ENCODE measurements at places on chromosomes 2 and 18. TPM values are rescaled to one million over a fixed set of nuclear protein-coding genes. Genes with fewer than 3 reads are reported as not detected.
A peak's percentile ranks its signal among the peaks of the same experiment; 100 is the strongest.

GRCh38 chr18:79488311-79489050 lies 92.8 kb downstream of the NFATC1 start:
- no peak for DNase-seq

The ZNF892 gene
- total RNA-seq = 4.9 TPM

GRCh38 chr2:207599636-207600035 lies 25.6 kb downstream of the METTL21A start:
- DNase-seq = no peak

DNA sequence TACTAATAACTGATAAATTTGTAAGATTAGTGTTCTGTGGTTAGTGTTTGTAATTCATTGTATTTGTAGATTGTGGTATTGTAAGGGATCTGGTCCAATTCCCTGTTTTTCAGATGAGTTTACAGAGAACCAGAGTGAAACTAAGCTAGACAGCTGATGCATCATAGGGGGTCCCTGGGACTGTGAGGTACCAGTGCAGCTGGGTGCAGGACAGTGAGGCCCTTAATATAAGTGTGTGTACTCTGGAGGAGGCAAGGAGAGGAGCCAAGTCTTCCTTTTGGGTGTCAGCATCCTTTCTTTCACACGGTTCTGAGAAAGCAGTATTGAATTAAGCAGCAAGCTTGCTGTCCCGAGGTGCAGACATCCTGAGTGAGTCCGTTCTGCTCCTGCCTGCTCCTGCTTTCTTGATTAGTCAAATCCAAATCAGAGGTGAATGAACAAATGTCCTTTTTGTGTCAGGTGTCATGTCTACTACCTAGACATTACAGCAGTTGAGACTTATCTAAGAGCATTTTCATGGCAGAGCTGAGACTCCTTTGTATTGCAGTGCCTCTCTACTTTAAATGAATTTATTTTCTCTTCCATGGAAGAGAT lies 194.9 kb downstream of the MCFD2 start:
- no peak for DNase-seq

The E2F6 gene
- 11.3 TPM for total RNA-seq

DNA sequence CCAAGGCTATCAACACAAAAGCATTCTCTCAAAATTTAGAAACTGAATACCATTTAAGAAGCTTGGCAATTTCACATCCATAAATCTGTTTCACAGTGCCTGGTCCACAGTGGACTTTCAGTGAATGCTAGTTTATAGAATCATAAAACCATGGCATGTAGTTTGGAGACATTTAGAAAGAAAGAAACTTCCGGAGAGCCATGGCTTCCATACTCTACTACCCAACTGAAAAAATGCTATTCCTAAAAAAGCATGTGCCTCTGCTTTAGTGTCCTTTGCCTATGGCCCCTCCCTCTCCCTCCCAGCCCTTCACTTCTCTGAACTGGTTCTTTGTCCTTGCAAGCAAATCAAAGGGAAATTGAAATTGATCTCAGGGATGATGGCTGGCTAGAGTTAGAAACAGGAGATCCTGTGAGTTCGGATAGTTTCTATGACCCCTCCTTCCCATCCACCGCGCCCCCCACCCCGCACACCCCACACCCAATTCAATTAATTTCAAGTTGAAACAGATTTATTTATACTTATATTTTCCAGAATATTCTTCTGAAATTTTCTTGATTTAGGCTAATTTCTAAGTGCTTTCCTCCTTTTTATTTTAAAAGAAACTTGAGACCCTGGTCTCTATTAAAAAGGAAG lies 248.3 kb downstream of the TRIB2 start:
- no peak for DNase-seq

- no peak for DNase-seq
Measured at GRCh38 chr2:73925853-73926492, 707 bp upstream of the DGUOK start.

The ARHGAP25 gene
- total RNA-seq = 0.36 TPM

DNA sequence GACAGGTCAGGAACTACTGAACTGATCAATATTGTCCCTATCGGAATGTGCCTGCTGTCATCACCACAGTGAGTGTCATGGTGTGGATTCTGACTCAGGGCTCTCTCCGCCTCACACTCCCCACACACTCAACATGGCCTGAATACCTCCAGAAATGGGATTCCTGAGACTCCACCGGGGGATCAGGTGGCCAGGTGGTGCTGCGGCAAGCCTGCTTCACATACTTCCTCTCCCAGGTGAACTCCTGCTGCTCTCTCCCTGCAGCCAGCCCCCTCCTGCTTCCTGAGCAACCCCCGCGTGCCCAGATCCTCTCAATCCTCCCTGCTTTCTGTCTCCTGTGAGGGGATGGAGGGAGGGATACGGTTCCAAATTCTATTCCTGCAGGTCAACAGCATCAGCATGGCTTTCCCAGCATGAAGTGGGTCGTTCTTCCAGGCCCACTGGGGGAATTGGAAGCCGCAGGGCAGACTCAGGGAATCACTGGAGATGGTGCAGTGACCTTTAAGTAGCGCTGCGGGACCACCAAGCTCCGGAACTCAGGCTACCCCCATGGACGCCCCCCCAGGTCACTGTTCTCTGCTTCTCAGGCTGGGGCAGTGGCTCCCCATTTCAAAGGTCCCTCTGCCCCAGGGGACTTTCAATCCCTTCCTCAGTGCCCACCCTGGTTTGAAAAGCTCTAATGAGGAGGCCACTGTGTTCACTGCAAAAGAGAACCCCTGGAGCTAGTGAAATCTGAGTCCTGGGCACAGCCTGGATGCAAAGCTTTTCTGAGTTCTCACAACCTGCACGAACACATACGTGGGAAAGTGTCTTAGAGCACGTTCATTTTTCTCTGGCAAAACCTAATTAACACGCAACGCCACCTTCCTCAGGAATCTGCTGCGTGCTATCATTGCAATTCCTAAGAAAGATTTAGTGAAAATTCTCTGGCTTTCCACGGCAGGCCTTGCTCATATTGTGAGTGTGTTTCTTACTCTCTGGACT lies 168.4 kb downstream of the ZFP36L2 start:
- no peak for DNase-seq

The TUBA3E gene
- not detected for total RNA-seq

DNA sequence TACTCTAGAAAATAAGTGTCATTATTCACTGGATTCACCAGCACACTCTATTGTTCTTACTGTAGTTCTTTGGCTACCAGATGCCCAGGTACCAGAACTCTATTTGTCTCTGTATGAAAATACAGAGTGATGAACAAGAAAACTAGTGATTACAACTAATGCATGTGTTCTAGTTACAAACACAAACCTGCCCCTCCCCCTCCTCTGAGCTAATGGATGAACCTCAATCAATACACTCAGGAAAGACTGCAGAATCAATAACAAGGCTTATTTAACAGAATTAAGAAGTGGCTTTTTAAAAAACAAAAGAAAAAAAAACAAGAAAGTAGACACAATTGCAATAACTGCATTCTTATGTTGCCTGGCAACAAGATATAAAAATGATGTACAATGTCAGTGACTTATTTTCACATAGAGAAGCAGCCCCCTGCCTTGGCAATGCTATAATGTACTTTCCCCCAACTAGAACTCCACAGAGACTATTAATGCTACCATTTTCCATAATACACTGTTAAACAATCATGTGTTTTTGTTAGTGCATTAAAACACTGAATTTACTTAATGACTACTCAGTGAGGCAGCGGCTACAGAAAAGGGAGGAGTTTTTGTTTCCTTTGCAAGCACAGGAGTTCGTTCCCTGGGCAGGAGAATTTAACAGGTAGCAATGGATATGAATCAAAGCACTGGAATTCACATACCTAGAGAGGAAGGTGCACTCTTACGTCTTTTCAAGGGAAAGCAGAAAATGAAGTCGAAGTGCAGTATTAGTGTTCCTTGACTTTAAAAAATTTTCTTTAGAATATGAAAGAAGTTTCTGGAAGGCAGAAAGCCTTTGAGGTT lies 318.8 kb upstream of the REV1 start:
- DNase-seq = no peak

DNA sequence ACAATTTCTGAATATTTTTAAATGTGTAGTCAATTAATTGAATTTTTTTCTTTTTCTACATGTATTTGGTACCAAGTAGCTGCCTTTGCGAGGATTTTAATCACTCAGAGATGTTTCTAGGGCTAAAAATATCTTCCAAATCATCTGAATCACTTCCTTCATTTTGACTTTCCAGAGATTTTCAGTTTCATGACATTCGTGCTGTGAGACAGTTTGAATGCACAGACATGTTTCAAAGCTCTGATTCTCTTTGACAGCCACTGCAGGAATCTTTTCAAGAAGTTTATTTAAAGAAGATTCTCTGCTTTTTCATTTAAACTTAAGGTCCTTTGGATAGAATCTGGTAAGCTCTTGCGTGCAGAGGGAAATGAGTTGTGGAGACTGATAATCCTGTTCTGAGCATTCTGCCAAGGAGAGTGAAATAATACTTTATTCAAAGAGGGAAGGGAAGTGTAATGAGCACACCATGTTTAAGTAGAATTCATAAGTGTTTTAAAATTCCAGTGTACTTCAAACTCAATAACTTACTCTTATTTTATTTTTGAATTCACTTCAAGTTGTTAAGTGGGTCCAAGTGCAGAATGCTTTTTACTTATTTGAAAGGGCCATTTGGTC lies 9.7 kb downstream of the CYBRD1 start:
- peak; percentile 58 for DNase-seq
